ENCODE measurements at places on chromosomes 1 and 21.

DNA sequence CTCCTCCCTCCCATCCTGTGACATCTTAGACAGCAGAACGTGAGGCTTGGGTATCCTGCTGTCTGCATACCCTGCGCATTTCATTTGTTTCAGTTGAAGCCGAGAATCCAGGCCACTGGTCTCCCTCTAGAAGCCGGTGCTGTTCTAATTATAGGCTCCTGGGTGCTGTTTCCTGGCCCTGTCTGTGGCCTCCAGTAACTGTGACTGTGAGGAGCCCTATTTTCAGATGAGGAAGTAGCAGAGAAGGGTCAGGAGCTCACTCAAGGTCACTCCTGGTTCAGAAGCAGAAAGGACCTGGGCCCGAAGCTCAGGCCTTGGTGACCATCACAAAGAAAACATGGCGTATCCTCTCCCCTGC is 24.0 kb downstream of the COQ8A start:
- no peak for DNase-seq

GRCh38 chr1:86472767-86473166 is 4.0 kb downstream of the CLCA1 start:
- no peak for DNase-seq

DNA sequence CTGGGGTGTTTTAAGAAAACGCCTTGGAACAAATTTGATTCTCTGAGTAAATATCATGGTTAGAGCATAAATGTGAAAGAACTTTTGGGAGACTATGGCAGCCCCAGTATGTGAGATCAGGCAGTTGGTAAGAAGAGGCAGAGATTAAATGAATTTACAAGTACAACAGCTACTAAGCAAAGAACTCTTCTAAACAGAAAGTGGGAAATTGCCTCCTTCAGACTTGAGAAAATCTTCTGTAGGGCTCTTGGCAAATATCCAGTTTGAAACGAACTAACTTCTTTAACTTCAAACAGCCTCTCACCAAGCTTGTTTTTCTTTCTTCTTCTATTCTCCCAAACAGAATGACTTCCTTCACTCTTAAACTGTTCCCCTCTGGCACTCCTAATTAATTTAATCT is 337.7 kb downstream of the SIPA1L2 start:
- DNase-seq, result no peak

DNA sequence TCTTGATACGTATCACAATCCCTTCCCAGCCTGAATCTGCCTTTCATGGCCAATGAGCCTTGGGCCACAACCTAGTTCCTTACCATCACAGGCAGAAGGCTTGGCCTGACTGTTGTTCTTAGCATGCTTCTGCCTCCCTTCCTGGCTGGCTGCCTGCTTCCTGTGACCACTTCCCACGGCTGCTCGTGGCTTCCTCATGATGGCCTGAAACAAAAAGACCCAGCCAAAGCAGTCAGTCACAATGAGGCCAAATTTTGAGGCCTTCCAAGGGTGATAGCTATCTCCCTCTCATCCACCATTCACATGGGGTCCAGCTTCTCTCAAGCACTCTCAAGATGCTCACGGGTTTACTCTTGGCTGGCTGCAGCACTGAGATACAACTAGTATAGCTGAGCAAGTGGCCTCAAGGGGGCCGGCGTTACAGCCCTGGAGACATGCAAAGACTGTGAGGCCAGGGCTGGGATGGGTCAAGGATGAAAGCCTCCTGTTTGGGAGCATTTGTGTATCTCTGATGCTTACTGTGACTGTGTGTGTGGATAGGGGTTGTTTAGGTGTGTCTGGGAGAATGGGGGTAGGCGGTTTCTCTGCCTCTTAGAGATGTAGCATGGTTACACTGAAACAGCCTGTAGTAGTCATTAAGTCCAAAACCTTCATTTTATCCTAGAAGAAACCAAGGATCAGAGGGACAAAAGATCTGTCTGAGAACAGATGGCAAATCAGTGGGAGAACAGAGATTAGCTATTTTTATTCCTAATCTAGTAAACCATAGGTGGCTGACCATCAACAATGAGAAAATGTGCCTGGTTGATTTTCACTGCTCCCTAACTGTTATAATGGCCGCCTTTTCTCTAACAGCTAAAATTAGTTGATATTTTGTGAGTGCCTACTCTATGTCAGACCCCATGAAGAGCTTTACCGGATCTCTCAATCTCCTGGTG is 5.4 kb upstream of the TOE1 start:
- no peak for DNase-seq

DNA sequence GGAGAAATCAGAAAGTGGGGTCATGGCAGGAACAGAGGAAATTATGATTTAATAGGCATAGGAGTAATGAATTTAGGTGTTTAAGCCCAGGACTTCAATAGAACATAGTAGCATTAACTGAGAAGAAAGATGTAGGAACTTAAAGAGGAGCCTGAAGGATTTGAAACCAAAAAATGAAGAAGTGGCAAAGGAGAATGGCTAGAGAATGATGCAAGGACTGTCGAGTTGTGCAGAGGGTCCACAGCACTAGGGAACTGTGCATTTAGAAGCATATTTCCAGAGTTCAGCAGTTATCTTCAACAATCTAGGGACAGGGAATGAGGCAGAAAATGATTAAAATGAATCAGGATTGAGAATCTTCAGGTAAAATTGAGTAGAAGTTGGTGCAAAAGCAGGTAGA is 328.1 kb upstream of the LYPLAL1 start:
- DNase-seq, result no peak

GRCh38 chr1:30720271-30721223 is 2.8 kb downstream of the MATN1 start:
- DNase-seq, result no peak

GRCh38 chr1:201229771-201230635 is 39.4 kb downstream of the IGFN1 start:
- DNase-seq, result peak; percentile 69

- DNase-seq, result no peak
Observed at GRCh38 chr1:59290193-59290949, 6.5 kb upstream of the FGGY start.

GRCh38 chr21:36583591-36583990 is 103.7 kb upstream of the CLDN14 start:
- DNase-seq, result no peak

DNA sequence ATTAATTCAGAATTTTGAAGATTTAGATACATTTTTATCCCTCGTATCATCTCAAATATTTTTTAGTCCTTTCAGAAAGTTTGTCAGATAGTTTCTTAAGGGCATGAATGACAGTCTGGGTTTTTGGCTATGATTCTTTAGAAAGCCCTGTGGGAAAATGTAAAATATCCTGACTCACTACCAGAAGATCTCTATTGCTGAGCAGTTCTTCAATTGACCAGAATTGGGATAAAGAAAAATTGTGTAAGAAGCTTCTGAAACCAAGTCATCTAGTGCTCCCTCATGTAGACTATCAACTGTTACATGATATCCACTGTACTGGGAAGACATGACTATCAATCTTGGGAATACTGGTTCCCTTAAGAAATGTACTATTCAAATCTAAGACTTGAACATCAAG is 608.3 kb upstream of the CHRM3 start:
- no peak for DNase-seq

DNA sequence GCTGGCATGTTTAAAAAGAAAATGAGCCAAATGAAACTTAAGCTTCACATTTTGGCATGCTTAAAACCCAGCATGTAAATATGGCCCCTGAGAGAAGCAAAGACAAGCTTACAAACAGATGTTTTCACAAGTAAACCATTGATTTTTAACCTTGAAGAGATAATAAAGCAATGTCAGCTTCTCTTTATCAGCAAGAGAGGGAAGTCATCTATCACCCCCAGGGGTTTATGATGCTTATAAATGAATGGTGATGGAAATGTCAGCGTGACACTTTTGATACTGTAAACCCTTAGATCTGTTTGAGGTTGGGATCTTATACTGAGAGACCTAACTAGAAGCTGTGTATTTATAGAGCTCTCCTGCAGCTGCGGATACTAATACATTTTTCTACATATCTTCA is 471.3 kb downstream of the PLA2G4A start:
- DNase-seq, result no peak
